ENCODE measurements at places on chromosomes 2 and 18. TPM values are rescaled to one million over a fixed set of nuclear protein-coding genes. Genes with fewer than 3 reads are reported as not detected.

GRCh38 chr2:43426305-43427031 lies 169.4 kb downstream of the THADA start:
- DNase-seq, result peak; percentile 52

GRCh38 chr18:42458226-42458625 lies 503.2 kb downstream of the PIK3C3 start:
- DNase-seq, result no peak

DNA sequence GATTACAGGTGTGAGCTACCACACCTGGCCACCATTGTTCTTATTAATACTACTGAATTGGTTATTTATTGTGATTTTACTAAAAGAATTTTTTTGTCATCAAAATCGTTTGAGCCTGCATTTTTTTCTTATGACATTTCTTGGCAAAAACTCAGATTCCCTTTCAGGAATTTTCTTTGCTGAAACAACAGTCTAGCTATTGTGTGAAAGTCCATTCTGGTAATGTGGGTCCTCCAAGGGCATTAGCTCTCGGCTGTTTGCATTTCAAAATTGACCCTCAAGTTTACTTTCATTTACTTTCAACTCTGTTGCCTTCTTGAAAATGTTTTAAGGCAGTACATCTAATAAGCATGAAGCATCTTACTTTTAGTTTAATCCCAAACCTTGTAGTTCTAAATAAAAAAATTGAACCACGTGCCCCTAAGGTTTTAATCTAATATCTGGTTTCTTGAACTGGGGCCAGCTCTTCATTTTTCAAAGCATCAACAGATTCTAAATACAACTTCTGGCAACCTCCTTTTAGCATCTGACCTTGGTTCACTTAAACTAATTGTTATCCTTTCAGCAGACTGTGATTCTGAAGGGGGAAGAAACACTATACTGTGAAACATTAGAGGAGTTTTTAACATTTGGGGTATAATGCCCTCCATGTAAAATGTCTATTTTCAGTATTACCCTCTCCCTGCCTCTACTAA lies 325.2 kb upstream of the RAB12 start:
- DNase-seq, result no peak

GRCh38 chr2:55585451-55586080 lies 31.9 kb downstream of the PPP4R3B start:
- DNase-seq, result no peak

Gene UGT1A5
- not detected for total RNA-seq

DNA sequence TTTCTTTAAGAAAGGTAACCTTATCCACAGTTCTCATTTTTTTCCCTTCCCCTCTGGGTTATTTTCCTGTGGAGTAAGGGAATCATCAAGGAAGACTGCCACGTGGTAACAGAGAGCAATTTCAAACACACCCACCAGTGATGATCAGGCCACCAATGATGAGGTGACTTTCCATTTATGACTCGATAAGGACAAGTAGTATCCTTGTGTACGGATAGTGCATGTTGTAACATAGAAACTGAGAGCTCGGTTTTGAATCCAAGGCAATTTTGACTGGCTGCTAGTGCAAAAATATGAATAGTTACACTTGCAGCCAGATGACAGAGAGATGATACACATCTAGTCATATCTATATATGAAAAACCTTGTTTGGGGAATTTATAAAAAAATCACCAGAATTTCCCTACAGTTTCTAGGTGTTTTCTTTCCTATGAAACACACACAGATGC lies 143.6 kb upstream of the TCF4 start:
- no peak for DNase-seq

Gene CTAGE1
- not detected for total RNA-seq

GRCh38 chr2:127525691-127526131 lies 578 bp downstream of the IWS1 start:
- no peak for DNase-seq

Gene KCNJ3
- 2.0 TPM for total RNA-seq

Gene SOX11
- total RNA-seq, result 0.81 TPM

GRCh38 chr2:178522950-178523595 lies 42.8 kb downstream of the PLEKHA3 start:
- DNase-seq, result peak; percentile 89

GRCh38 chr2:53512071-53512826 lies 255.4 kb upstream of the CHAC2 start:
- no peak for DNase-seq

- DNase-seq, result no peak
Observed at GRCh38 chr2:178946494-178946893, 103.4 kb downstream of the CCDC141 start.

GRCh38 chr2:189580658-189581353 lies at the start of gene SLC40A1:
Gene SLC40A1, minus strand, starts transcription at chr2:189580786. Its CDS starts 326 bp downstream, at chr2:189580460.
- DNase-seq, result peak; percentile 90

- no peak for DNase-seq
Observed at GRCh38 chr2:175834477-175834876, 167.6 kb downstream of the LNPK start.

Gene ASIC4
- not detected for total RNA-seq

Gene CFAP65
- total RNA-seq, result not detected

Gene TTC31
- 8.4 TPM for total RNA-seq

Gene TTN
- 3,113 TPM for total RNA-seq

DNA sequence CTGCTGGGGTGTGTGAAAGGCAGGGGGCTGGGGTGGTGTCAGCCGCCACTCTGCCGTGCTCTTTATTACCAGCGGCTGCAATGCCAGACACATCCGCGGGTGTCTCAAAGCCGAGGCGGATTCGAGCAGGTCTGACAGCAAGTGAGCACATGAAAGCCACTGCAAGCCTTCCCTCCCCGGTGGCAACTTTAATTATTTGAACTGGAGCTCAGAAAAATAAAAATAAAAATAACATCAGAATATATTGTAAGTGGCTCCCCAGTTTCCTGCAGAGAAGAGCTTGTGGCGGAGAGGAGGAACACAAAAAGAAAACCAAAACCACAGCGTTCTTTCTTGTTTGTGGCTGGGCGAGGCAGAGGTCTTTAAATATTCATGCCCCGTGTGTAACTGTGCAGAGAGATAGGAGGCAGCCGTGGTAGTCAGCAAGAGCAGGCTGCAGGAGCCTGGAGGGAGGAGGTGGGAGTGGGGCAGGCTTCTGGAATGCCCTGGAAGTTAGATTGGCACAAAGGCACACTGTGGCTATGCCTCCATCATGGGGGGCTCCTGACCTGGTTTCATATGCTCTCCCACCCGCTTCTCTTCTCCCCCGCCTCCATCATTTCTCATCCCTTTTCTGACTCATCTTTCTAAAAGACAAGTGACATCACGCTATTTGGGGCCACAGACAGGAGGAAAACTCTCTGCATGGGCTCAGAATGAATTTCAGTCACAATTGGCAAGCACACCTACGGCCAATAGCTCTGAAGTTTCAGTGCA lies 199.8 kb downstream of the CLIP4 start:
- DNase-seq, result peak; percentile 54

DNA sequence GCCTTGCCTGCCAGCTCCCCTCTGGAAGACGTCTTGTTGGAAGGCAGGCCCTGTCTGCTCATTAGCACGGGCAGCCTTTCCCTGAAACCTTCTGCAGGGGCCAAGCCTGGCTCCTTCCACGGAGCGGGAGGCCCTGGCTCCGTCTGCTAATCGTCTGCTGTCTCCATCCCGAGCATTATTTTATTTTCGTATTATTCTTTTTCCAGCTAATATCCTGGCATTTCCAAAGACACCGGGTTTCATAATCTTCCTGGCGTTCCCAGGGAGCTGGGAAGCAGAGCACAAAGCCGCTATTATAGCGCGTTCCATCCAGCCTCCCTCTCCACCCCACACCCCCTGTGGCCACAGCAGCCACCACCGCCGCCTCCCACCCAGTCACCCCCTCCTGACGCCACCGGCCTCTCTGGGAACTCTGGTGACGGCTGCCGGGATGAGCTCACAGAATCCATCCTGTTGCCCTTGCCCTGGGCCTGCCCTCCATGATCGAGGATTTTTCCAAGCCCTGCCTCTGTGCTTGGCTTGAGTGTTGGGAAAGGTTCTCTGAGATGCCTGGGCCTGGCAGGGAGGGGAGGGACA lies 125.5 kb downstream of the DYSF start:
- DNase-seq, result peak; percentile 86

- no peak for DNase-seq
Observed at GRCh38 chr2:129885735-129886134, 93.7 kb upstream of the RAB6C start.

DNA sequence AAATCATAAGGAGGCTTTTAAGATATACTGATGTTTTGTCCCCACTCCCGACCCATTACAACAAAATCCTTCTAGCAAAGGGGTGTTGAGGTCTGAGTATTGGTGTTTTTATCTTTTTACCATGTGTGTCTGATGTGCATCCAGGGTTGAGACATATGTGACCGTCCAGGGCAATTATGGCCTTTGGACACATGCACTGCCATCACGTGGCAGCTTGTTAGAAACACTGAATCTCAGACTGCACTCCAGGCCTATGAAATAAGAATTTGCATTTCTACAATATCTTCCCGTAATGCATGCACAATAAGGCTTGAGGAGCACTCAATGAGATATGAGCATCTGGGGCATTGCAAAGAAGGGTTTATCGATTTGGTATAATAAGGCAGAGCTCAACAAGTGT lies 235.1 kb upstream of the ZNF804A start:
- DNase-seq, result no peak

DNA sequence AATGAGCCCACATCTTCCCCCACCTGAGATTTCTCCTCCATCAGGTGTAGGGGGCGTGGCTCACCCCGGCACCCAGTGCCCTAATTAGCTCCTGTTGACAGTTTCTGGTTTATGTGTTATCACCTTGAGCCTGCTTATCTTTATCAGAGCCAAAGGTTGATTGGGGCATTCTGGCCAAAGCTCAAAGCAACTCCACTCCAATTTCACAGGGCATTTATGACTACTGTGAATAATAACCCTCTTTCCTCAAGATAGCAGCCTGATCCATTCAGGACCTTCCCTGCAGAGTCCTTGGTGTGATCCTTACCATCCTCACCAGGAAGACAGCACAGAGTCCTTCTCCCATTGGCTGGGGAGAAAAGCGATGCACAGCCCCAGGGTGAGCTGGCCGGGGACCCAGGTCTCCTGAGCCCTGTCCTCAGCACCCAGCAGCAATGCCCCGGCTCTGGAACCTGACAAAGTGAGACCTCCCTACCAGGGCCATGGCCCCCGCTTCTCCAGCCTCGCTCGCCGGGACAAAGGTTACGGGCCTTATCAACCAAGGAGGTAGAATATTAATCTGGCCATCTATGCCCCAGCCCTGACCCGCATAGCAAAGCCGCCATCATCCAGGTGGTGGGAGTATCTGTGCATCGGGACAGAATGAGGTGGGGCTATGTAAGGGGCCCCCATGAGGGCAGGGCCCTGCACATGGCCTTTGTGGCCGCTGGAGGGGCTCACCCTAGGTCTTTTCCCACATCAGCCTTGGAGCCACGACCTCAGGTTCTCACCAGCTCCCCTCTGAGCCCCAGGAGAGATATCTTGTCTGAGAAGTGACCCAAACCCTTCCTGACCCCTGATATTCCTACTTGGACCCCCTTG lies 64.5 kb downstream of the ZFP36L2 start:
- no peak for DNase-seq

- no peak for DNase-seq
Observed at GRCh38 chr2:27537287-27537686, 40.6 kb downstream of the GCKR start.

DNA sequence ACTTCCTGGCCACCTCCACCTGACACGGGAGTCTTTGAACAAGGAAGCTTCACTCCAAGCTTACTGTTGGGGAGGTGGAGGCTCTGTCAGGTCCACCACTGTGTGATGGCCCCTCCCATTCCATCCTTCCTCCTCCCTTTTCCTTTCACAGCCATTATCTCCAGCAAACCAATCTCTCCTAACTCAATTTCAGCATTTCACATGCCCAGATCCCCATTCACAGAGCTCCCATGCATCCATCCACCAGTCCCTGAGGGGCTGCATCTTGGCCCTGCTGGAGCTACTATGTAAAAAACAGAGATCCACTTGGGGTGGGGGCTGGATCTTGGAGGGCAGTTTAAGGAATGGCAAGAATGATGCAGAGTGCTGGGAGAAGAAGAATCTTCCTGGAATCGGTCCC lies 129.0 kb upstream of the COPS8 start:
- DNase-seq, result no peak

- DNase-seq, result no peak
Observed at GRCh38 chr2:46826569-46827245, 88.9 kb downstream of the MCFD2 start.

GRCh38 chr2:45813003-45813941 lies 161.8 kb downstream of the PRKCE start:
- peak; percentile 53 for DNase-seq

Gene ERICH2
- total RNA-seq, result 0.94 TPM

Gene IL1F10
- total RNA-seq, result not detected

Gene SIX3
- total RNA-seq, result not detected

DNA sequence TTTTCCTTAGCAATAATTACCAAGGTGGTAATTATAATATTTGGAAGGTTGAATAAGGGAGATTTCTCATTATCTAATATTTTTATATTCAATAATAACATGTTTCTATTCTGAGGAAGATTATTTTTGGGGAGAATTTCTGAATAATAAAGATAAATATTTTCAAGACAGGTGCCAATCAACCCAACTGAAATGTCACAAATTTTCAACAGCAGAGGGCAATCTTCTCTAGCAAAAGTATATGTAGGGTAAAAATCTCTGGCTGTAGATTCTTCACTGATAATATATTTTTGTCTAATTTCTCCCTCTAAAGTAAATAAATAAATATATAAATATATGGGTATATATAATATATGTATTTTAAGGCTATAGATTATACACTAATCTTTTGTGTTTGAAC lies 1187.2 kb upstream of the CRIM1 start:
- DNase-seq, result no peak

- DNase-seq, result peak; percentile 77
Observed at GRCh38 chr2:42060718-42061619, 13.1 kb downstream of the PKDCC start.

DNA sequence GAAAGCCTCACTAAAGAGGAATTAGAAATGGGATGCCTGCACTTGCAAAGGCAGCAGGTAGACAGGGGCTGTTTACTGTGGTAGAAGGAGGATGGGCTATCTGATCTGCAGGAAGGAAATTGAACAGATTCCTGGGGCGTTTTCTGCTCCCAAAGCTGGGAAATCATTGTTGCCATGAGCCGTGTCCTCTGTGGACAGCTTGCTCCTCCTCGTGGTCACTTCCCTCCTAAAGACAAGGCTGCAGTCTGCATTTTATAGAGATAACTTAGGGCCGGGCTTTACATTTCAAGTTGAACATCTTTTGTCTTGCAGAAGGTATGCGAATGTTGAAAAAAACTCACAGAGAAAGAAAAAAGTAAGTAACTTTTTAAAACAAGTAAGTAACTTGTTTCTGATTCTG lies 50.9 kb downstream of the DCDC2C start:
- DNase-seq, result no peak

- DNase-seq, result no peak
Observed at GRCh38 chr2:12741380-12741779, 24.6 kb downstream of the TRIB2 start.

Gene CRYGC
- not detected for total RNA-seq

DNA sequence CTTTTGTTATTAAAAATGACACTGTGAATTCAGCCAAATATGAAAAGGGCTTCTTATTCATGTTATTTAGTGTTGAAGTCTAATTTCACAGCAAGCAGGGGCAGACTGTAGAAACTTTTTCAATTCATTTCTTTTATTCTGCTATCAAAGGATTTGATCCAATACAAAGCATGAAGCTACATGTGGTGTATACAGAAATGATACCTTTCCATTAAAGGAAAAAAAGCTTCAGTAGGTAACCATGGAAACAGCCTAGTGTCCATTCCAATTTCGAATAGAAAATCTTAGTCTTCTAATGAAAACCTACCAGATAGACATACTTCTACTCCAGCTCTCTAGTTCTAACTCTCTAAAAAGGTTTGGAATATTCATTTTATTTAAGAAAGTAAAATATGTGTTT lies 276.2 kb upstream of the KCNJ3 start:
- DNase-seq, result no peak

All from Right ventricle myocardium superior (tissue), 1 donor.